ENCODE measurements at places on chromosomes 13 and 19.

- DNase-seq = no peak
Measured at GRCh38 chr19:7328647-7329046, 20.1 kb upstream of the ARHGEF18 start.

GRCh38 chr13:111640006-111640405 lies 319.6 kb downstream of the TEX29 start:
- DNase-seq = no peak

GRCh38 chr13:27375686-27376326 lies 48.6 kb upstream of the GTF3A start:
- peak; percentile 11 for DNase-seq

DNA sequence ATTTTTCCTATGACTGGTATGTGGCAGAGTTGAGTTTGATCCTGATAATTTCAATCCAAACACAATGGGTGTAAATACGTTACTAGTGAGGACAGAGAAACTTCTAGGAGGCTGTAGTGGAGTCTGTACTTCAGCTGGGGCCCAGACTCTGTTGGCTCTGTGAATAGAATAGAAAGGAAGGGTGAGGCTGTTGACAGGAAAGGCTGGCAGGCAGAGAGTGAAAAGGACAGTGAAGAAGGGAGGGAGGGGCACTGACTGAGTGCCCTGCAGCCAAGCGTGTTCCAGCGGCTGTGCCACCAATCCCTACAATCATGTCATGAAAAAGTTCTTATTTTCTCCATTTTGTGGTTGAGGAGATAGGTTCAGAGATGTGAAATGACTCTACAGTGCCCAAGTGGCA lies 80.5 kb downstream of the MBNL2 start:
- DNase-seq = no peak

- DNase-seq = no peak
Measured at GRCh38 chr13:109586509-109587346, 199.7 kb downstream of the IRS2 start.

GRCh38 chr13:43019811-43020210 lies 3.6 kb upstream of the DNAJC15 start:
- DNase-seq = no peak

- DNase-seq = no peak
Measured at GRCh38 chr13:110010404-110011138, 224.2 kb upstream of the IRS2 start.

DNA sequence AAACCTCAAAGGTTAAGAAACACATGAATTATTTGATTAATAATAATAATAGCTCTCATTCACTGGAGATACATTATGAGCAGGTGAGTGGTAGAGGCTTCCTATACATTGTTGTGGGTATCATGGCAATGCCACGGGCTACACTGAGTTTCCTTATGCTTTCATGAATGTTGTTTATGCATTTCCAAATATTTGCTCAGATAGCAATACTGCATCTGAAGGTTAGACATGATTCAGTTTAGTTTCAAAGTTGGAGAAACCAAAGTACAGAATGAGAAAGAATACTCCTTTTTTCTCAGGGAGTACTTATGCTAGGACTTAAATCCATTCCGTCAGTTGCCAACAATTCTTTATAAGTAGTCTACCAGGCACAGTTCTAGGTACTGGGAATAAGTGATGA lies 108.5 kb downstream of the FRY start:
- DNase-seq = no peak

GRCh38 chr19:4374498-4375163 lies 25.7 kb downstream of the SH3GL1 start:
- no peak for DNase-seq

DNA sequence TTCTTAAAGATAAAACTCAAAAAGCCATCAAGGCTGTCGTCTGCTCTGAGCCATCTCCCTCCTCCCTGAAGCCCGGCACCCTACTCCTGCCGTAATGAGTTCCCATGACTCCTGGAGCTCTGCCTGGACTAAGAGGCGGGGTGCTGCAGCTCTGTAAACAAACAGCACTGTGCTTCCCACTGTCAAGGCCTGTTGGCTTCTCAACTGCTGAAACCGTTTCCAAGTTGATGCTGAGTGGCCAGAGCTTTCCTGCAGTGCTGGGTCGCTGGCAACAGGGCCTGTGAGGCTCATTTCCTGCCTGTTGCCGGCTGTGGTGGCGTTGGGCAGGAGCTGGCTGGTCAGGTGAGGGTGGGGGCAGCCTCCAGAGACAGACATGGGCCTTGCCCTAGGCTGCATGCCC lies 26.7 kb upstream of the ISYNA1 start:
- DNase-seq = no peak

- no peak for DNase-seq
Measured at GRCh38 chr13:106063591-106064313, 471.7 kb downstream of the EFNB2 start.

DNA sequence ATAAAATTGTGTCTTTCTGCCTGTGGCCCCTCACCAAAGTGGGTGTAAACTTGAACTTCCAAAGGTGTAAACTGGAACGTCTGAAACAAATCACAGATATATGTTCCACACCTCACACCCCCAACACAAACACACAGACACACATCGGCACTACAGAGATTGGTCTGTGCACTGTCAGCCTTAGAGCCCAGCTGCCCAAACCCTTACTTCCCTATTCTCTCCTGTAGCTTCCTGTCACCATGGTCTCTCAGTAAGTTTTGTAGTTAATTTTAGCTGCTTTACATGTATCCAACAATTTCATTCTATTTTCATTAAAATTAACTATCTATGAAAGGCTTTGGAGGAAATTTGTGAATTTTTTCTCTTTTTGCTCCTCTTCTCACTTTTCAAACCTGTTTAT lies 5.4 kb downstream of the TM9SF2 start:
- DNase-seq = no peak

GRCh38 chr13:31179754-31180153 lies 18.1 kb upstream of the HSPH1 start:
- DNase-seq = no peak

DNA sequence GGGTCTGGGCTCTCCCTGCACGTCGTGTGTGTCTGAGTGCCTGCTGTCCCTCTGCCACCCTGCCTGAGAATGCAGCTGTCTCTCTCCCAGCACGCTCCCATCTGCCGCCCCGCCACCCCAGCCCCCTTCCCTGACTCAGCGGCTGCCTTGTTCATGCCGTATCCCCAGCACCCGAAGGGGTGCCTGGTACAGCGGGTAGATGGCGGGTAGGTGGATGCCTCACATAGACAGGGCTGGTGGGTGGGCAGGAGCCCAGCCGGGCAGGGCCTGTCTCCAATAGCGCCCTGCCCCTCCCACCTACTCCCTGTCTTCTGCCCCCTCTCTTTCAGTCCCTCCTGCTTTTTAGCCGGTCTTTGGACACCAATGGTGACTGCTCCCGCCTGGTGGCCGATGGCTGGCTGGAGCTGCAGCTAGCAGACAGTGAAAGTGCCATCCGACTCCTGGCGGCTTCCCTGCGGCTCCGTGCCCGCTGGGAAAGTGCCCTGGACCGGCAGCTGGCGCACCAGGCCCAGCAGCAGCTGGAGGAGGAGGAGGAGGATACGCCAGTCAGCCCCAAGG lies 30.3 kb downstream of the DHX34 start:
- no peak for DNase-seq

DNA sequence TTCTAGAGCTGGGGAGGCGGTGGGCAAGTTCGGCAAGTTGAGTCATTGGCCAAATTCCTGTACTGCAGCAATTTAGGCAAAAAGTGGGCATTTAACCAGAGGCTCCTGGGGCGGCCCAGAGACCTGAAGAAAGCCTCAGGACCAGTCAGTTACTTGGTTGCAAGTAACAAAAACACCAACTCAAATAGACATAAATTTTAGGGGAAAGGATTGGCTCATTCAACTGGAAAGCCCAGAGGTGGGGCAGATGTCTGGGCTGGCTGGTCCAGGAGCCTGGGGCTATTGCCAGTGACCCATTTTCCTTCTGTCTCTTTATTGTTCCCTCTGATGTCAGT lies 97.1 kb downstream of the SIPA1L3 start:
- no peak for DNase-seq

DNA sequence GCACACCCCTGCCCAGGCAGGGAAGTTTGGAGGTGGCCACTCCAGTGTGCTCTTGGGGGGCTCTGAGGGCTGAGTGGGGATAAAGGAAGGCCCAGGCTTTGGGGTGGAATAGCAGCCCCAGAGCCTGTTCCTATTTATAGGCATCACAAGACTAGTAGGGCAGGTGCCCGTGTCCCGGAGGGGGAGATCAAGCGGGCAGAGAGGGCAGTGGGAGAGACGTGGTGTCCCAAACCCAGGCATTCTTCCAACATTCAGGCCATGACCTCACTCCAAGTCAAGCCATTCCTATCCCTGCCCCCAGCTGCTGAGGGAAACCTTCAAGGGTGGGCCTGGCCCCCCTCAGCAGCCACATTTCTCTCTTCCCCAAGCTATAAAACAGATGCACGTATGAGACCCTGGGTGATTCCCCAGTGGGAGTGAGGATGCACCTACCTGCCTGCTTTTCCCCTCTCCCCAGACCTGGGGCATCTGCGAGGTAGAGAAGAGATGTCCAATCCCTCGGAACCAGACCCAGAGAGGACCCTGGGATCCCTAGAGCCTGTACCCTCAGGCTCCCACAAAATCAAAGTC lies 3.9 kb downstream of the WIZ start:
- no peak for DNase-seq

DNA sequence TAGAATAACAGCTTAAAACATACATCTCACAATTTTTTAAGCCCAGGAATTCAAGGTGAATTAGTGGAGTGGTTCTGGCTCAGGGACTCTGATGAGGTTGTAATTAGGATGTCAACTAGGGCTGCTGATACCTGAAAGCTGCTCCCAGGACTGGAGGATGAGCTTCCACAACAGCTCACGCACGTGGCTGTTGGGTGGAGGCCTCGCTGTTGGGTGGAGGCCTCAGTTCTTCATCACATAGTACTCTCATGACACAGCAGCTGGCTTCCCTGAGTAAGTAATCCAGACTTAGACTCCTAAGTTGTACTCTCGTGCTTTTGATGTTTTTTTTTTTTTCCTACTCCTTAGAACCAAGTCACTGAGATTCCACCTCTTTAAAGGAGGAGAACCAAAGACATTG lies 577.1 kb upstream of the PRR20A start:
- DNase-seq = no peak

- no peak for DNase-seq
Measured at GRCh38 chr19:41261474-41262190, 2.5 kb upstream of the HNRNPUL1 start.

DNA sequence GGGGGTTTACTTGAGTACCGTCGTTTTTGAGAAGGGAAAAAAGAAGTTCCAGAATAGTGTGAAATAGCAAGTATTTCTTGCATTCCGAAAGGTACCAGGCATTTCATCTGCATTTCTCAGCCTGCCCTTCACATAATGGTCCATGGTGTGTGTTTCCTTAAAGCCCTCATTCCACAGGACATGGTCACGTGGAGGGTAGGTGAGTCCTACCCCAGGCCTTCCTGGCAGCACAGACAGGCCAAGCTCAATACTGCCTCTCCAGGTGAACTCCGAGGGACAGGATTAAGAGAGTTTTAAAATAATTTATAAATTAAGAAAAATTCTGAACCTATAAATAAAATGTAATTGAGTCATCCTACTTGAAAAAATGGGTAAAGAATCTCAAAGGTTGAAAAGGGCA lies 64.7 kb downstream of the TNFRSF19 start:
- no peak for DNase-seq

GRCh38 chr19:2627855-2628254 lies 74.6 kb downstream of the GNG7 start:
- no peak for DNase-seq

DNA sequence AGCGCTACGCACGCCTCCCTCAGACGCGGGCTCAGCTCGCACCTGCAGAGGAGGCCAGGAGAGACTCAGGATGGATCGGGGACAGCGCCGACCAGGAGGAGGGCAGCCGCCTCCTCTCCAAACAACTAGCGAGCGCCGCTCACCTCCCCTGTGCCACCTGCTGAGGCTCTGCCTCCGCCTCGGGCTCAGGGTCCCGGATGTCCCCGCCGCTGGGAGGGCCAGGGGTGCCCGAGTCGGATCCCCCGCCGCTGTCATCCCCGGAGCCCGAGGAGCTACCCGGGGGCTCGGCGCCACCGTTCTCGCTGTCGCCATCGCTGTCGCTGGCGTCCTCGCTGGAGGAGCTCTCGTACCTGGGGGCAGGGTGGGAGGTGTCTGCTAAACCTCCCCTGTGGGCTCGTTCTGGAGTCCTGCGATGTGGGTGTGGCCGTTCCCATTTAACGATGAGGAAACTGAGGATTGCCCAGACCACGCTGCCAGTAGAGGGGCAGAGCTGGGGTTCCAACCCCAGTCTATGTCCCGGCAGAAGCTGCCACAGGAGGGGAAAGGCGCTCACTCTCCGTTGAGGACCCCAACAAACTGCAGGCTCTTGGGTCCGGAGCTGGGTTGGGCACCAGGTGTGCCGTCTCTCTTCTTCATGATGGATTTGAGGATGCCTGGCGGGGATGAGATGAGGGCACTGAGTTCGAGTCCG lies 9.2 kb downstream of the KANK3 start:
- no peak for DNase-seq

DNA sequence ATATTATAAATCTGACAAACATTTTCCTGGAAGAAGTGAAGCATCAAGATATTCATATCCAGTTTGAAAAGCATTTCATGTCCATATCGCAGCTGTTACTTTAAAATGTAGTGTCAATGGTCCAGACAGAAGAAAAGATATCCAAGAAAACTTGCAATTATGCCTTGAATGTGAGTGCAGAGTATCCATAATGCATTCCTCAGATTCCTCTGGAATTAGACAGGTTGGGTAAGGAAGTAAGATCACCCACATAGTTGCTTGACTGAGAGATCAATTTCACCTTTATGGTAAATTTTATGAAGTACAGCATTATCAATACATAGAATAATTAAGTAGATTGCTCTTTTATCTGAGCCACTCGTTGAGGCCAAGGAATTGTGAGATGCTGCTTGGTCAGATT lies 327.0 kb upstream of the SLITRK5 start:
- DNase-seq = no peak

- DNase-seq = no peak
Measured at GRCh38 chr13:78662467-78662866, 3.5 kb upstream of the OBI1 start.

- no peak for DNase-seq
Measured at GRCh38 chr13:107845911-107846310, 369.4 kb downstream of the LIG4 start.

GRCh38 chr13:107554460-107554859 lies 660.9 kb downstream of the LIG4 start:
- DNase-seq = no peak

DNA sequence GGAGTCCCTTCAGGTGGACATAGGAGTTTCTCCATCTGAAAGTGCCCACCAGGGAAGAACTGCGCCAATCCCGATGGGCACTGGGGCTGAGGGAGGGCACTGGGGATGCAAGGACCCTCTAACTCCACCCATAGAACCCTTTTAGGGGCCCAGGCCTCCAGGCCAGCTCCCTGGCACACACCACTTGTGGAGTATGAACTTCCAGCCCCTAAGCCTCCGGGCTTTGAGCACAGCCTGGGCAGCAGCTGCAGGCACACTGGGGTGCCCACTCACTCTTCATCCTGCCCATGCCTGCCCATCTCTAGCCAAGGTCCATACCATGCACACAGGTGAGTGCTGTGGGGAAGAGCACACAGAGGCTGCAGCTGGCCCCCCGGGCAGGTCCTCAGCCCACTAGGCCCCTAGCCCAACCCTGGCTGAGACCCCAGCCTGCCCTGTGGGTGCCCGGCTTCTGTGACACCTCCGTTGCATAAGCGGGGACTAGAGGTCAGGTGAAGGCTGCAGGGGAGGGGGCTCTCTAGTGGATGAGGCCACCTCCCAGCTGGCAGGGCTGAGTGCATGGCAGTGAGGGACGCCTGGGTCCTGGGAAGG lies 14.6 kb upstream of the SLC7A10 start:
- no peak for DNase-seq

GRCh38 chr13:93098972-93099371 lies 127.6 kb upstream of the GPC6 start:
- DNase-seq = no peak

GRCh38 chr19:9914315-9915207 lies 21.8 kb downstream of the OLFM2 start:
- peak; percentile 66 for DNase-seq

Data from stimulated activated CD8-positive, alpha-beta memory T cell treated with anti-CD3 and anti-CD28 coated beads, Interleukin-2, amount 100 ng/mL, for 1 hour (primary cell).